ENCODE measurements at places on chromosomes 11 and 22.

GRCh38 chr11:36135076-36135475, 154.1 kb downstream of the COMMD9 start:
- DNase-seq: no peak

DNA sequence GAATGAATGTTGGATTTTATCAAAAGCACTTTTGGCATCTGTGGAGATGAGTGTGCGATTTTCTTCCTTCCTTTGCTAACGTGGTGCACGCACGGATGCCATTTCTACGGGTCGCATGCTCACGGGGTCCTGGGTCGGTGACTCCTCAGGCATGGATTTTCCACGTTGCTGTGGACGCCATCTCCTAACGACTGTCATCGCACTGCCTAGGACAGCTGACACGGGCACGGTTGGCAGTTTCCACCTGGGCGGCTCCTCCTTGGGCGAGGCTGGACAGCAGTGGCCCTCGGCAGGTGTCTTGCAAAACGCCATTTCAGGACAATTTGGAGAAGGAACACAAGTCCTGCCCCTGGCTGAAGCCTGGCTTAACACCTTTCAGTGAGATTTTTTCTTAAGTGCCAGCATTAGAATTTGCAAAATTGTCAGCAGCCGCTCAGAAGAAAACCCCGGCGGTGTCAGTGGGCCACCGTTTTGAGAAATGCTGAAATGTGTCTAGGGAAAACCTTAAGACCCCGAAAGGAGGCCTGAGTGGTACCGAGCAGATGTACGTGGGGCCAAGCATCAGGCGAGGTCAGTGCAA, 34.7 kb upstream of the TOLLIP start:
- DNase-seq: no peak

- no peak for DNase-seq
Observed at GRCh38 chr11:4190098-4190497, 95.5 kb downstream of the RRM1 start.

- no peak for DNase-seq
Observed at GRCh38 chr22:42317691-42318547, 47.5 kb upstream of the TCF20 start.

DNA sequence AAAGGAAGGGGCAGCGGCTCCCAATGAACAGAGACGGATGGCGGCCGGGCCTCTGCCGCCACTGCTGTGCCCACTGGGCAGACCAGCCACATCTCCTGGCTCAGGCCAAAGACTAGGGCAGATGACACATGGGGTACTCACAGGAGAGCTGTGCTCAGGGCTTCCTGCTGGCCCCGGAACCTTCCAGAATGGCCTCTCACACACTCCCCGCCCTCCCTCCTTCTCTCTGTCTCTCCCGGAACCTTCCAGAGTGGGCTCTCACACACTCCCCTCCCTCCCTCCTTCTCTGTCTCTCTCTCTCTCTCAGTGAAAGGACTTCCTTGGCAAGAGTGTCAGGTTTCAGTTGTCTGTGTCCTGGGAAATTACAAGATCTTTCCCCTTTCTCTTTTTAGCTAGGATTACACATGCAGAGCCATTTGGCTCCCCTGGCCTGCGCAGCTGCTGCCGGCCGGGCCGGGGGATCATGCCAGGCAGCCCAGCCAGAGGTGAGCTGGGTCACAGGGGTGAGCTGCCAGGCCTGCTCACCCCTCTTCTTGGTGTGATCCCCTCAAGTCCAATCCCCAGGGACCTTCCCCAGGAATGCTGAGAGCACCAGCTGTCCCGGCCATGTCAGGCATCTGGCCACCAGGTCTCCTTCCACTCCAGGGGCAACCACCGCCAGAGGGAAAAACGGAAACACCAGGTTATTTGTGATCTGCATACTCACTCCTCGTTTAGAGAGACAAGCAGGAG, 45.3 kb upstream of the ADA2 start:
- DNase-seq: peak; percentile 64

GRCh38 chr22:22073769-22074561, 91.4 kb upstream of the TOP3B start:
- no peak for DNase-seq

GRCh38 chr11:26199331-26200095, 132.4 kb upstream of the ANO3 start:
- DNase-seq: no peak

DNA sequence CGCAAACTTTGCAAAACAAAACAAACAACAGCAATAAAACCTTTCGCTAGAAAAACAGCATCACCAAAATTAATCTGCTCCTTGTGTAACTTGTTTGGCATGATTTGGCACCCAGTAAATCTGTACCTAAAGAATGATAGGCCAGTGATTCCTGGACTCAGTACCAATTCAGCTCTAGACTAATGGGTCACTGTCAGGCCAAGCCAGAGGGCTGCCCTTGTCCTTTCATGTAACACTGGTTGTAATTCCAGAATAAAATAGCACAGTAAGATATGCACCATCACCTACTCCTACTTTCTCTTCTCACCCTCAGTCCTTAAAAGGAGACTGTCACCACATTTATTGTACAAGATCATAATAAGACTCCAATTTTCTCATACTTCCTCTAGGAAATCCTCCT, 341.6 kb upstream of the PITPNB start:
- no peak for DNase-seq

GRCh38 chr11:8671651-8672062, 10.8 kb downstream of the TRIM66 start:
- no peak for DNase-seq

GRCh38 chr22:49513358-49513851, 314.3 kb downstream of the BRD1 start:
- DNase-seq: no peak

- DNase-seq: peak; percentile 71
Observed at GRCh38 chr11:48109046-48109666, 107.5 kb upstream of the OR4B1 start.

GRCh38 chr22:21865041-21865440, 2.4 kb downstream of the MAPK1 start:
- DNase-seq: peak; percentile 20

DNA sequence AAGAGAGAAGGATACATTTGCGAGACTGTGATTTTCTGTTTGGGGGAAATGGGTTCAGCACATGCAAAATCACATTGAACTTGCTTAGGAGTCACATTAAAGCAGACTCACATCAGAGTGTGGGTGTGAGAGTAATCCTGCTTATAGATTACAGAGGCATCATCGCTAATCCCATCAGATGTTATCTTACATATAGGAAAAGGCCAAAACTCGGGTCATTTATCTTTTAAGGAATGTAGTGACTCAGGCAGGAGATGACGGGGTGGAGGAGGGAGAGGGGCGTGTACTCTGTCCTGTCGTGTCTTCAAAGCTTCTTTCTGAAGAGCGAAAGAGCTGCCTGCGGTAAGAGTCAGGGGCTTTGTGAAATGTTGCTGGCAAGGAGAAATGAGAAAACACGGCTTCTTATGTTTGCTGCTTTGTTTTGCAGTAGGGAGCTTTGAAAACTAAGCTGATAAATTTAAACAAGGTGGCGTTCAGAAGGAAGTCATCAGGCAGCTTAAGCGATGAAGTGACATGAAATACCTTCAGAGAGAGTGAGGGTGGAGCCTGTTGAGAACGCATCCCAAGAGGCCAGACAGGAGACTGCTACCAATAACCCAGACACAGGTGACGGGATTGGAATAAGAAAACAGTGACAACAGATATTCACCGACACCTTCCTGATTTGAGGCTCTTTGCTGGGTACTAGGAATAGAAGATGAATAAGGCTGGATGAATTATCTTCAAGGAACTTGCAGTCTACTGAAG, 2.2 kb upstream of the C11orf16 start:
- DNase-seq: no peak

DNA sequence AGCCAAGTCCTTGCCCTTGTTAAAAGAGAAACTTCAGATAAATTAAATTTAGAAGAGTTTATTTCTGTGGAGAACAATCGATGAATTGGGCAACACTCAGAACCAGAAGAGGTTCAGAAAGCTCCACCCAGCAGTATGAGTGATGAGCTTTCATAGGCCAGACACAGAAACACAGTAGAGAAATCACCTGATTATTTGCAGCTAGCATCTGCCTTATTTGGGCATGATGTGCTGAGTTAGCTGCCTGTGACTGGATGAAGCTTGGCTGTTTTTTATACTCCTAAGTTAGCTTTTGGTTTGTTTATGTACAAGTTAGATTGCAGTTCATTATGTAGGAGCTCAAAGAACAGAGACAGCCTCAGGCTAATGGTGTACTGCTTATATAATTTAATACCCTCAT, 269.5 kb upstream of the SESN3 start:
- no peak for DNase-seq
